Stimulated activated CD8-positive, alpha-beta memory T cell treated with anti-CD3 and anti-CD28 coated beads, Interleukin-4, amount 100 ng/mL, for 1 hour (primary cell): ENCODE measurements at places on chromosomes 6 and 20.

GRCh38 chr6:110625883-110626282, 149.5 kb upstream of the SLC22A16 start:
- DNase-seq, result no peak

DNA sequence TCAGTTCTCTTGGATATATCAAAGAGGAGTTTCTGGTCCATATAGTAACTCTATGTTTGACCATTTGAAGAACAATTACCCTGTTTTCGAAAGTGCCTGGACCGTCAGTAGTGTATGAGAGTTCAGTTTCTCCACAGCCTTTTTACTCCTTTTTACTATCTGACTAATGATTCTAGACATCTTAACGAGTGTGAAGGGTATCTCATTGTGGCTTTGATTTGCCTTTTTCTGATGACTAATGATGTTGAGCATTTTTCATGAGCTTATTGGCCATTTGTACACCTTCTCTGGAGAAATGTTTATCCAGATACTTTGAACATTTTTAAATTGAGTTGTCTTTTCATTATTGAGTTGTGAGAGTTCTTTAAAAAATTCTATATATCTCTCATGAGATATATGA, 114.9 kb upstream of the ATXN1 start:
- DNase-seq, result no peak

GRCh38 chr20:51378171-51378928, 164.2 kb downstream of the NFATC2 start:
- DNase-seq, result no peak

GRCh38 chr6:25105070-25105925, 169.5 kb upstream of the RIPOR2 start:
- DNase-seq, result no peak

- DNase-seq, result no peak
Measured at GRCh38 chr6:101126501-101126900, 245.4 kb upstream of the ASCC3 start.

- DNase-seq, result no peak
Measured at GRCh38 chr20:52062452-52063209, 128.9 kb downstream of the ZFP64 start.
